CD4-positive, alpha-beta T cell treated with Interleukin-17A for 1 hour (primary cell): ENCODE measurements at places on chromosomes 6 and 20.
A peak's percentile ranks its signal among the peaks of the same experiment; 100 is the strongest.

- DNase-seq = no peak
Measured at GRCh38 chr6:106540907-106541306, 88.4 kb downstream of the RTN4IP1 start.

DNA sequence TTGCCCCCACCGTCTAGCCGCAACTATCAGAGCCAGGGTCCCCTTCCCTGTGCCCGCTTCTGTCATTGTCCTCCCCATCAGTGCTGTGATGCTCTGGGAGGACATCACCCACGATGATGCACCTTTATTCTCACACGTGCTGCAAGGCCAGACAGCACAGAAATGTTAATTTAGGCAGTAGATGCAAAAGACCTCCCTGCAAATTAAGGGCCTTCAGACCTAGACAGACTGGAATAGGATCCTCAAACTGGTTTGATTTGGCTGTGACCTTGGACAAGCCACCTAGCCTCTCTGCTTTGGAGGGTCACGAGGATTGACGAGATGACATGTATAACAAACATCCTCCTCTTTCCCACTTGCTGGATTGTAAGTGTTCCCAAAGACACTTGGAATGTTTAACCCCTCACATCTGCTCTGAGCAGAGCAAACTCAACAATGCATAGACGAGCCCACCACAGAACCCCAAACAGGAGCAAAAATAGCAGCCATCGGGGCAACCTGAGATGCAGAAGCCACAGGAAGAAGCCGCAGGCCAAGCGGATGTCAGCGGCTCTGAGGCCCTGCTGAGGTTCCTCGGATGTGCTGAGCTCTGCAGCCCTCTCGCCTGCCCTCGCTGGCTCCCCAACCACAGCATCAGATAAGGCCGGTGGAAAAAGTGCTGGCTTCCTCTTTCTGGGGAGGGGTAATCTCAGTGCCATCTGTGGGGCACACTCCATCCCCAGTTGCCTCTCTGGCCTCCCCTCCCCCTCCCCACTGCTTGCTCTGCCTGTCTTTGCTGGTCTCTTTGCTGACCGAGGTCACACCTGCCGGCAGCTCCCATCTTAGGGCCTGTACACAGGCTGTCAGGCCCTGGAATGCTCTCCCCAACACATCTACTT is 35.3 kb downstream of the TOX2 start:
- peak; percentile 74 for DNase-seq

DNA sequence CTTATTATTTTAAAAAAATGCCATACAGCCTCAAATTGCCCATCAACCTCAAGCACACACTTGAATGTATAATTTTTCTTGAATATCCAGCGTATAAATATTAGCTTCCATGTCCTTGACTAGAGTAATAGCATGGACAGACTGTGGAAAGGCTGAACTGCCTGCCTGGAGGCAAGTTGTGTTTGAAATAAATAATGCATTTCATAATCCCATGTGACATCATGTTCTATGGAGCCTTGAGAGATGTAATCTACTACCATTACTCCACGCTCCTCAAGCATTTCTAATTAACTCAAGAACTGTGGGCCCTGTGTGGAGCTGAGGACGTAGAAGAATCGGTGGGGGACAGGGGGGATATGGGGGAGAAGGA is 94.2 kb downstream of the CDS2 start:
- DNase-seq = no peak

GRCh38 chr6:124683507-124683906 is 278.7 kb upstream of the RNF217 start:
- DNase-seq = no peak

- DNase-seq = no peak
Measured at GRCh38 chr6:155273431-155273830, 9.6 kb downstream of the CLDN20 start.

- DNase-seq = no peak
Measured at GRCh38 chr6:111925296-111925695, 52.0 kb upstream of the FYN start.

DNA sequence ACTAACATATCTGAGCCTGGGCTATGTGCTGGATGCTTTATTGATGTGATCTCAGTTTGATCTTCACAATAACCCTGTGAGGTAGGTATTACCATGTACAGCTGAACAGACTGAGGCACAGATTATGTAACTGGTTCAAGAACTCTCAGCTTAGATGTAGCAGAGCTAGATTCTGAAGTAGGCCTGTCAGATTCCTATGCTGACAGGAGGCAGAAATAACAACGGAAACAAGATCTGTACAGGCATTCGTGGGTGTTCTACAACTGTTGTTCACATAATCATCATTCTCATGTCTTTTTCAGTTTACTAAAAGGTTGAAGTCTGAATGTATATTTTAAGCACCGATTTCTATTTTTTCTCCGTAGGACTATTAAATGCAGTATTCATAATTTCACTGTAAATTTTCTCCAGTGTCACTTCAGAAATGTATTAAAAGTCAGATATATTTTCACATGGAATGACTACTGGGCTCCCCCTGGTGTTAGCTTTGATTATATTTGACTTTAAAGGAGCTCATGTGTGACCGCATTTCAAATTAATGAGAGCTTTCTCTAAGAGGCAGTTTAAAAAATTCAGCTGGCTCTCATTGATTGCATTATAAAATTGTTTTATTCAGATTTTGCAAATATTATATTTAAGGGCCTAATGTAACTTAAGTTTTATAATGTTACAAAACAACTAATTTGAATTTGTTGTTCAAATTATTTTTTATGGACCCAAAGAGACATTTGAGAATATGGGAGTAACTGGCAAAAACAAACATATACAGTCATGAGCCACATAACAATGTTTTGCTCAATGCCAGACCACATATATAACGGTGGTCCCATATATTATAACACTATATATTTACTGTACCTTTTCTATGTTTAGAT is 36.4 kb upstream of the SLC17A4 start:
- peak; percentile 28 for DNase-seq

DNA sequence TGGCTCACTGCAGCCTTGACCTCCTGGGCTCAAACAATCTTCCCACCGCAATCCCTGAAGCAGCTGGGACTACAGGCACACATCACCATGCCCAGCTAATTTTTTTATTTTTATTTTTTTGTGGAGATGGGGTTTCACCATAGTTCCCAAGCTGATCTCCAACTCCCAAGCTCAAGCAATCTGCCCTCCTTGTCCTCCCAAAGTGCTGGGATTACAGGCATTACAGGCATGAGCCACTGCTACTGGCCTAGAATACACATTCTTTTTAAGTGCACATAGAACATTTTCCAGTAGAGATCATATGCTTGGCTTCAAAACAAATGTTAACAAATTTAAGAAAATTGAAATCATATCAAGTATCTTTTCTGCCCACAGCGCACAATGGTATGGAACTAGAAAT is 176.8 kb upstream of the MARCKS start:
- no peak for DNase-seq

DNA sequence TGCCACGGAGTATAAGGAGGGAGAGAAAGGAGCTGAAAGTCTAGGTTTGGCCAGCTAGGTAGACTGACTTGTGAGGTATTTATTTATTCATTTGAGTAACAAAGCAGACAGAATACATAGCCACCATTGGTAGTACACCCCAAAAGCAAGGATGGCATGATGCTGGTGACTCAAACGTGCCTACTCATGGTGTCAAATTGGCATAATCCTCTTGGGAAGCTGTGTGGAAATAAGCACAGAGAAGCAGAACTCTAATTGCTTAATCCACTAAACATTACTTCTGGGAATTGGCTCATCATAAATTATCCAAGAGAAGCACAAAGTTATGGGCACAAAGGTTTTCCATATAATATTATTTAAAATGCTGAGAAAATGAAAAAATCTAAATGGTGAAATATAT is 2.5 kb downstream of the DEFB132 start:
- DNase-seq = no peak

- DNase-seq = no peak
Measured at GRCh38 chr20:3277686-3278465, 38.9 kb upstream of the SLC4A11 start.

- no peak for DNase-seq
Measured at GRCh38 chr6:112257178-112257855, 3.0 kb upstream of the LAMA4 start.

GRCh38 chr20:33475381-33476152 is 14.3 kb upstream of the CBFA2T2 start:
- DNase-seq = no peak

GRCh38 chr6:24740861-24741260 is 21.9 kb upstream of the C6orf62 start:
- no peak for DNase-seq

DNA sequence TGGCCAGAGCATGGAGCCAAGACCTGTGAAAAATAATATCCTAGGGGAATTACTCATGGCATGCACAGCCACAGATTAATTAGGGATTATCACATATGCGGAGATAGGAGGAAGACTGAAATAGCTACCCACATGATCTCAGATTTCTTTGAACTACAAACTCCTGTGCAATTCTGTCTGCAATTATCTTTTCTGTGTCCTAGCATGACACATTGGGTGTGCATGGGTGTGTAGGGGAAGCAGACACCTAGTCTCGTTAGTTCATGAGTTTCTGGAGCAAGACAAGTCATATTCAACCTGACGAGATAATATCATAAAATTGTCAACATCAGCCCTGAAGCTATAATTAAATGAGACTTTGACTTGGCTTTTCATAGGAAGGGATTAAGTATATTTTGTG is 3.6 kb upstream of the SLC17A4 start:
- DNase-seq = no peak

- no peak for DNase-seq
Measured at GRCh38 chr20:40670253-40670652, 18.8 kb downstream of the MAFB start.

GRCh38 chr20:36319356-36320260 is 13.5 kb downstream of the DLGAP4 start:
- no peak for DNase-seq

GRCh38 chr6:28167926-28168325 is 26.2 kb downstream of the ZKSCAN8 start:
- DNase-seq = no peak

- DNase-seq = no peak
Measured at GRCh38 chr6:47159763-47160162, 117.6 kb upstream of the ADGRF1 start.

GRCh38 chr6:29976588-29977424 is 34.5 kb downstream of the HLA-A start:
- DNase-seq = peak; percentile 64

GRCh38 chr6:135222623-135223022 is 41.5 kb downstream of the MYB start:
- no peak for DNase-seq

DNA sequence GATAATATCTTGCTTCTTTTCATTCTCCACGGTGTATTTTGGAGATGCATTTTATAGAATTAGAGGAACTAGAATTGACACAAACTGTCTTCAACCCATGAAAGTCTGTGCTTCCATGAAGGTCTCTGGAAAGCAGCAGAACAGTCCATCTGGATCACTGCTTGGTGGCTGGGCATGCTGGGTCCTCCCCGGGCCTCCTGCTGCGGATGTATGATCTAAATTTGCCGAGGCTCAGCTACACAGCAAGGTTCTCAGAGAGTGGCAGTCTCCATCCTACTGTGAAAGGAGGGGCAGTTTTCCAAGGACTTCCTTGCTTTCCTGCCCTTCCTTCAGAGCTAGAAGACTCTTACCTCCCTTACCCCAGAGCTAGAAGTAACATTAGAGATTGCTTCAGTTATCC is 15.1 kb downstream of the PKIG start:
- no peak for DNase-seq

- peak; percentile 94 for DNase-seq
Measured at GRCh38 chr6:158849899-158850806, 31.0 kb upstream of the EZR start.

DNA sequence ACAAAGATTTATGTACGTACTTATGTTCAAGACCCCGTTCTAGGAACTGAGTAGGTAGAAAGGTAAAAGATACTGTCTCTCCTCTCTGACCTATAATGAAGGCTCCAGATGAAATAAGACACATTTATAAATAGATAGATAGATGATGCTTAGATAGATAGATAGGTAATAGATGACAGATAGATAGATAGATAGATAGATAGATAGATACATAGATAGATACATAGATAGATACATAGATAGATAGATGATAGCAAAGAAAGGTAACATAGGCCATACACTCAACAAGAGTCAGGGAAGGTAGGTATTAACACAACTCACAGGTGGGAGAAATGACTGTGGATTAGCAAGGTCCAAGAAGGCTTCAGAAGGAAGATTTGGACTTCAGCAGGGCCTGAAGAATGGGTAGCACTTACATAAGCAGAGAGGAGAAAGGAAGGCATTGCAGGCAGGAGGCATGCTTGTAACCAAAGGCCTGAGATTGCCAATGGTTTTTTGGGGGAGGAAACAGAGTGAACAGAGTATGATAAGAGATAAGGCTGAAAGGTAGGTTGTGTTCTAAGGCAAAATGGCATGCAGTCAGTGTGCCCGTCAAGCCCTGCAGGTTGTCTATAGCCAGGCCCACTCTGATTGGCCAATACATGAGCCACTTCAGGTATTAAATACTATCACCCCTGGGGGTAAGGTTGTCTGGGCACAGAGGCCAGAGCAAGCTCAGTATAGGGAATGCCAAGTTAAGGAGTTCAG is 7.7 kb upstream of the MYB start:
- DNase-seq = no peak

DNA sequence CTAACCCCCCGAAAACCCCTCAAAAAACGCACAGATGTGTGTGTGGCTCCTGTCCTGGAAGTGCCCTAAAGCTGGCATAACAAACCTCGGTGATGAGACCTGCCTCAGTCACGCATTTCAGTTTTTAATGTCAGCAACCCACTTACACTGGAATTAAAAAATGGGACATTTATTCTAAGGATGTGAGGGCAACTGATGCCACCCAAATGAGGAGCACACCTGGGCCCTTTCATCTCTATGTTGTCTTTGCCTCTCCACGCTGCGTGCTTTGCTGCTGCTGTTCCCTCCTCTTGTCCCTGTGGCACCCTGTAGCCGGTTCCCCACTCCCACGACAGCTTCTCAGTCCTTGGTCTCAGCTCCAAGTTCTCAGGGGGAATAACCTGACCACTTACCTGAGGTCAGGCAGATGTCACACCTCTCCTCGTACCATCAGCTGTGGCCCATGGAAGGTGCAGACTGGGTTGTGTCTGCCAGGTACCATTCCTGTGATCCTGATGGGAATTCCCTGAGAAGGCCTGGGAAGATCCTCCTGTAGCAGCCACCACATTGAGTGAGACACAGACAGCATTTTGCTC is 134.2 kb upstream of the THBS2 start:
- DNase-seq = no peak

DNA sequence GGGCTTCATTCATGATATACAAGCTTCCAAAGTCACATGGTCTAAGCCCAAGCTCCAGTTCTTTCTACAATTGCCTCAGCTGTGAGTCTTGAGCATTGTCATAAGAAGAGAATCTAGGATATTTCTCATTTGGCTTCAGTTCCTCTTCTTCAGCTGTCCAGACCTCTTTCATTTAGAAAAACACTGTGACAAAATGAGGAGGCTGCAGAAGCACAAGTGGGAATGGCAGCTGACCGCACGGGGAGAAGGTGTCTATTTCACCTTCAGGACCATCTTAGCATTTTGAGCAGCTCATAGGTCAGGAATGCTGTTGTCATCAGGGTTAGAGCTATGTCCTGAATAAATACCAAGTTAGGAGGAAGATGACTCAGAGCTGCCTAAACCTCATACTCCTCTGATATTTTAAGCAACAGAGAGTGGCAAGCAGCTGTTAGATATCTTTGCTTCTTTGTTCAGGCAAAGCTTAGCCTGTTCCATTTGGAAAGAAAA is 390.1 kb upstream of the CITED2 start:
- DNase-seq = no peak

- no peak for DNase-seq
Measured at GRCh38 chr20:23475395-23475794, 15.5 kb upstream of the CST8 start.
